ENCODE measurements at places on chromosomes 2 and 18. TPM values are rescaled to one million over a fixed set of nuclear protein-coding genes. Genes with fewer than 3 reads are reported as not detected.

DNA sequence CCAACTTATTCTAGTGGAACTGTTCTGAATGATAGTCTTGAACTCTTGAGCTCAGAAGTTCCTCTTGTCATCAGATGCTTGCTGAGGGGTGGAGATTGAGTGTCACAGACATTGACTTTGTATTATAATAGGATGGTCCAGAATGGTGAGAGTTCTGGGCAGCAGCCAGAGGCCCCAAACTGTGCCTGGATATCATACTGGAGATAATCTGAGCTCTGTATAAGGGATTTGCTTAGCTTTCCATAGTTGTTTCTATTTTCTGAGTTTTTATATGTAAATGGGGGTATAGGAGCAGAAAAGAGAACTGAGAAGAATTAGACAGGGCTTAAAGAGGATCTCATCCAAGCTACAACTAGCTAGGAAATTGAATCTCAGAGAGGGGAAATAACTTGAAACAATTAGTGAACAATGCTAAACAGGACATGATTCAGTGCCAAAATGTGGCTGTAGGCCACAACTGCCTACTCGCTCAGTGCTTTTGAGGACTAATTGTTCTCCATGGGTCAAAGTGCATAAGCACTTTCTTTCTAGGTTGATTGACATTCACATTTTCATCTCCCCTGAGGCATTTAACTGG lies 10.1 kb upstream of the LCLAT1 start:
- peak; percentile 47 for DNase-seq

GRCh38 chr2:23753291-23754010 lies 173.5 kb downstream of the ATAD2B start:
- no peak for DNase-seq

Gene AQP4
- total RNA-seq = 1.5 TPM

Gene PLCL1
- 10.9 TPM for total RNA-seq

Gene INO80C
- 8.6 TPM for total RNA-seq

Gene SLC9A4
- 1.3 TPM for total RNA-seq
